ENCODE measurements at places on chromosomes 1 and 21.

DNA sequence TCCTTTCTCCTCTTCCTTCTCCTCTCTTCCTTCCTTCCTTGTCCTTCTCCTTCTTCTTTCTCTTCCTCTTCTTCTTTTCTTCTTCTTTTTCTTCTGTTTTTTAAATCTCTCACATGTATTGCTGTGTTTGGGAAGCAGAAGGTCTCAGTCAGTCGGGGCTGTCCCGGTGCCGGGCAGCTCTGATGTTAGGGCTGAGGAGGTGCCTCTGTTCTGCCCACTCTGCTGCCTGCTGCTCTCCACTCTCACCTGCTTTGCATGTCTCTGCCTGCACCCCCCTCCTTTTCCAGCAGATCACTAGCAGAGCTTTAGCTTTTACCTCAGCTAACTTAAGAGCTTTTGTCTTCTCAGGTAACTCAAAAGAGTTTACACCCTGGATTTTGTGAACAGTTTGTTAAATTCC lies 276.6 kb downstream of the CHRM3 start:
- no peaks in the 10 kb centered on the region for H3K4me1 ChIP-seq
- no peak for DNase-seq
- H3K36me3 ChIP-seq, result no peaks in the 10 kb centered on the region
- no peak overlapping the region for H3K27ac ChIP-seq

DNA sequence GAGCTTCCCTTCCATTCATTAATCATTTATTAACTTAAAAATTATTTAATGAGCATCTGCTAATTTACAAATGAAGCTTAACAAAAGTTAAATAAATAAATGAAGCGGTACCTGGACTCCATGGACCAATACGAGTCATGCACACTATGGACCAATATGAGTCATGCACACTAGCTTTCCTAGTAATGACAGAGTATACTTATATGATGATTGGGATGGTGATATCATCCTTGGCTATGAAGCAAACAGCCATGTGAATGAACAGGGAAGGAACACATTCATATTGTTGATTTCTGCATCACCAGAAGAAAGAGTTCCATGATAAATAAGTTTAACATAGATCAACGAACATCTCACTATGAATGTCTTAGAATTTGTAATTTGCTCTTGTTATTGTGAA lies 109.9 kb downstream of the SPAG17 start:
- H3K27ac ChIP-seq, result no peak overlapping the region
- H3K4me1 ChIP-seq, result no peaks in the 10 kb centered on the region
- H3K27me3 ChIP-seq, result no peaks in the 10 kb centered on the region
- DNase-seq, result no peak
- no peak overlapping the region for H3K4me3 ChIP-seq
- no peaks in the 10 kb centered on the region for H3K36me3 ChIP-seq

DNA sequence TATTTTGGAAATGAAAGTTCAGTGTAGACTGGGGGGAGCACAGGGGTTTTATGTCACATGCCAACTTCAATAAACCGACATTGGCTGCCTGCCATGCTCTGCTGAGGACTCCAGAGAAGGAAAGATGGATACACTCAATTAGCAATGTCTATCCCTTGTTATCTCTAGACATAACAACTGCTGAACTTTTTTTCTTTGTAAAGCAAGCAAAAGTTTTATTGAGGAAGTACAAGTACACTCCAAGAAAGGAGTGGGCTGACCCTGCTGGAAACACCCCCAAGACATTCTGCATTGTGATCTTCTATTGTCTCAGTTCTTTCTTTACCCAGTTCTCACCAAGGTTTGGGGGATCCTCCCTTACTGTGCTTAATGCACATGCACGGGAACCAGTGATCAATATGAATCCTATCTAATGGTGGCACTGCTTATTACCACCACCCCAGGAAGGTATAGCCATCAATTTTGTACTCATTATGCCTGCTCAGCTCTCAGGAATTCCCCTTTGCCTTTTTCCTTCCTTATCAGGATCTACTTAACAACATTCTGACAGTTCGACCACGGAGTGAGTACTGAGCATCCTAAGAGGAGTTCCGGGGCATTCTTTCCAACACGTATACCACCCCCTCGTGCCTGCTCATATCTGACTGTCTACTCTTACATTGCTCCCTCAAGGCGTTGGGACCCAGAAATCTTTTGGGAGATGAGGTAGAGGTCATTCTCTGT lies 28.7 kb downstream of the SYNJ1 start:
- no peak overlapping the region for H3K4me3 ChIP-seq
- peaks cover 16% of the 10 kb centered on the region for H3K4me1 ChIP-seq
- H3K27ac ChIP-seq, result peak overlapping the region; percentile 11
- H3K27me3 ChIP-seq, result no peaks in the 10 kb centered on the region

DNA sequence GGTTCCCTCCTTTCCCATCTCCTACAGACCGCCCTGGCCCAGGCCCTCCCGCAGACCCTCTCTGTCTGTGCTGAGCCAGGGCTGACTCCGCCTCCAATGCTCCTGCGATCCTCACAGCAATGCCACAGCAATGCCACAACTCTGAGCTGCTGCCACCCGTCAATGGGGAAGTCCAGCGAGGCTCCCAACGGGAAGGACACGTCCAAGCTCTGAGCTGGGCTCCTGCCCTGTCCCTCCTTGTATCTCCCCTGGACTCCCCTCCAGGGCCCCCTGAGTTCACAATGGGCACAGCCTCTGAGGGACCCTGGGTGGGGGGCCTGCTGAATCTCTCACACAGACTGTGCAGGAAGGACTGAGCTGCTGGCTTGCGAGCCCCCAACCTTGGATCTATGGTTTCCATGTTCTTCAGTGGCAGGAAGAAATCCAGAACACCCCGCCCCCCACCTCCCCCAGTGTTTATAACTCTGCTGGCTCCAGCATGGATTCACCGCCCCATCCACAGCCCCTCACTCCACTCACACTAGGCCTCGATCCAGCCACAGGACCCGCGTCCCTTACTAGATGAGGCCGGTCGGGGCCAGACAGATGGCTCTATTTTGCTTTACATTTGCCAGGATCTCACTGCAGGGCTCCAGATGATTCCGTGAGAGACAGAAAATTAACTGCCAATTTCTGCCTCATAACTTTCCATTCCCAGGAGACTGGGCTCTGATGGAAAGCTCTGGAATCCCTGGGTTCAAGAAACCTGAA lies 338.0 kb downstream of the MATN1 start:
- no peaks in the 10 kb centered on the region for H3K36me3 ChIP-seq
- DNase-seq, result no peak
- no peak overlapping the region for H3K4me3 ChIP-seq
- H3K27me3 ChIP-seq, result no peaks in the 10 kb centered on the region
- H3K27ac ChIP-seq, result peak overlapping the region; percentile 40

GRCh38 chr1:5888606-5889211 lies 103.5 kb downstream of the NPHP4 start:
- H3K27ac ChIP-seq, result no peak overlapping the region
- no peak overlapping the region for H3K4me3 ChIP-seq

DNA sequence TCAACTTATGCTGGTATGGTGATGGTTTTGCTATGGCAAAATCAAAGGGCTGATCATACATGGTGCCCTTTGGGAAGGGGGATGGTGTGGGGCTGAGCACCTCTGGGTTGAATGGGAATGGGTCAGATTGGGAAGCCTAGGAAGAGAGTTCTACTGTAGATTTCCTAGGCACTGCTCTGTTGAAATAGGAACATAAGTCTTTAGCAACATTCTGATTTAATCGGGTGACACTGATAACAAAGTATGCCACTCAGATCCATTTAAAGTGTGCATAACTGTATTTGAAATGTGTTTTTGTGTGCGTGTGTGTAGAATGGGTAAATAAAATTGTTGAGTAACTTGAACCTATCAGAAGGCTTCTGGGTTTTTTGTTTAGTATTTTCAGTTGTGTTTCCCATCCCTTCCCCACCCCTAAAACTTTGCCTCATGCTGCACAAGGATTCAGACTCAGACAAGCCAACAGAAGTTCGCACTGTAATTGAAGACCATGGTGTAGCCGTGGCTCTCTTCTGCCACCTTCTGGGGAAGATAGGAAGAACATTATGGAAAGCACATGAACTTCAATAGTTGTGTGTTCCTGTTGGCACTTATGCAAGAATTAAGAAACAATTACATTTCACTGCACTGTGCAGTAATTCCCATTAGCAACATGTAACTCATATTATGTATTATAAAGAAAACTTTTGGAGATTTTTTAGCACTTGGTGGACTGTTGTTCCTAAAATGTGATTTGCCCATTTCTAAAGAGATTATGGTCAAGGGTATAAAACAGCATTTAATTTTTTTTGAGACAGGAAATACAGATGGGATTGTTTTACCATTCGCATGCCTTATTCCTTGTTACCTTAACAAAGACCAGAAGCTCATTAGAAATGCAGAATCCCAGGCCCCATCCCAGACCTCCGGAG lies 10.9 kb upstream of the C4BPB start:
- H3K4me1 ChIP-seq, result no peaks in the 10 kb centered on the region
- H3K27me3 ChIP-seq, result no peaks in the 10 kb centered on the region
- no peaks in the 10 kb centered on the region for H3K36me3 ChIP-seq
- peak; percentile 81 for DNase-seq
- H3K4me3 ChIP-seq, result no peak overlapping the region
- H3K27ac ChIP-seq, result no peak overlapping the region

Measured in hepatocyte (in vitro differentiated cells).